Cerebellar nuclear complex (tissue), 1 donor: ENCODE measurements at places on chromosomes 4 and X.

GRCh38 chr4:184784628-184785257 is 41.0 kb downstream of the ACSL1 start:
- DNase-seq, result peak; percentile 68

DNA sequence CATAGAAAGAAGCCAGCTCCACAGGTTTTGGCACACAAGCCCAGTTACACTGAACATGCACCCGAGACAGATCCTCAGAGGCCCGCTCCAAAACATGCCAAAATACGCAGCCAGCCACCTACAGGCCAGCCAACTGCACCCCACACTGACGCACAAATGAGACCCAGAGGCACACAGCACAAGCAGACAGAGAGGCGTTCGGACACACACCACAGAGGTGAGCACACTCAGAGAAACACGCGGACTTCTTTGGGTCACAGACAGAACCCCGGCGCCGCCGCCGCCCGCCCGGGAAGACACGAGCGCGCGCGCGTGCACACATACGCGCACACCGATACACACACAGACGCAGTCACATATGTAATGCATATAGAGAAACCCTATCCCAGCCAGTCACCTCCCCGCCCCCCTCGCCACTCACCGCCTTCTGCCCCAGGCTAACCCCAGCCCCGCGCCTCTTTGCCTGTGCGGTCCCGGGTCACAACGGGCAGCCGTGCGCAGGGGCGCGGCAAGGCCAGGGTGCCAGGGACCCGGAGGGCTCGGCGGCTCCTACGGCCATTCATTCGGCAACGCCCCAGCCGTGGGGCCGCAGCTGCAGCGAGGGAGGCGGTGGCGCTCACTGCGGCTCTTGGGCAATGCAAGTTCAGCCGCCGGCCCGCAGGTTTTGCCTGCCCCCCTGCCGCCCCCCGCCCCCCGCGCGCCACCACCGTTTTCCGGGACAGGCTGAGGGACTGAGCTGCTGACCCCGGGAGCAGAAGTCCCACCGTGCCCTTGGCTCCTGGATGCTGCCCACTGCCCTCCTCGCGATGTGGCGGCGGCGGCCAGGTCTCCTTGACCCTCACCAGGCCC is 553 bp downstream of the SEPTIN6 start:
- no peak for DNase-seq

DNA sequence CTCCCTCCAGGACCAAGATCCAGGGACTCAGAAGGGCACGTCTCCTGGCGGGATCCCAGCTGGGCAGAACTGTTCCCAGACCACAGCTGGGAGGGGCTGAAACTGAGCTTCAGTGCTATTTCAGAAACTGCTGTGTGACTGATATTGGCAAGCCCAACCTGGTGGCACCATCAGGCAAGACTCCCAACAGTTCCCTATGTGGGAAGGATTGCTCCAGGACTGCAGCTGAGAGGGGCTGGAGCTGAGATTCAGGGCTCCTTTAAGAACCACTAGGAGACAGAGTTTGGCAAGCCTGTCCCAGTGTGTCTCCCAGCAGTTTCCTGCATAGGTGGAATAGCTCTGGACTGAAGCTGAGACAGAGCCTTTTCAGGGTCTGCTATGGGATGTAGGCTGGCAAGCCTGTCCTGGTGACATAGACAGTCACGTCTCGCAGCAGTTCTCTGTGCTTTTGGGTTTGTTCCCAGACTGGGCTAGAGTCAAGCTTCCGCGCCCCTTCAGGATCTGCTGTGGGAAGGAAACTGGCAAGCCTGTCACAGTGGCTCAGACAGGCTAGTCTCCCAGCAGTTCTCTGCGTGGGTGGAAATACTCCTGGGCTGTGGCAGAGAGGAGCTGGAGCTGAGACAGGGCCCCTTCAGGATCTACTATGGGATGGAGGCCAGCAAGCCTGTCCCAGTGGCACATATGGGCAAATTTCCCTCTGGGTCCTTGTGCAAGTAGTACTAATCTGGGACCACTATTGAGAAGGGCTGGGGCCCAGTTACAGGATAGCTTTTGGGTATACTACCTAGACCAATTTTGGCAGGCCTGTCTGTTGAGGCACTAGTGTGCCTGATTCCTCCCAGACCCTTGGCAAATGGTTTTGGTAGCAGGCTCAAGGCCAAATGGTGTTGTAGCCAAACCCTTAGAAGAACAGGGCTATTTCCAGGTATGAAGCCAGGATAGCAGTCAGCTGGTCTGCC is 20.2 kb upstream of the MED14 start:
- peak; percentile 8 for DNase-seq

DNA sequence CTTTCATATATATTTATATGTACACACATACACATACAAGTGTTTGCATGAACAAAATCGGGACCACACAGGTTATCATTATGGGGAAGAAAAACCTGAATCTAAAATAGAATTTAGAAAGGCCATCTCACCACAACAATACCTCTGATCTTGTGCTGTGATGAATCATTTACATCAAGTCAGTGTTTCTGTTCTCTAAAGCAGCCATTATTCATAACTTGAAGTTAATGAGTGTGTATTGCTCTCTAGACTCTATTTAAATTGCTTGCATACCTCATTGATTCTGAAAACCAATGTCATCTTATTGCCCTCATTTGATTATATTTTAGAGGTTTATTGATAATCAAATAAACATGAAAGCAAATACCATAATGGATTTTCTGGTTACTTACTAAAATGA is 71.6 kb downstream of the FAM114A1 start:
- no peak for DNase-seq

DNA sequence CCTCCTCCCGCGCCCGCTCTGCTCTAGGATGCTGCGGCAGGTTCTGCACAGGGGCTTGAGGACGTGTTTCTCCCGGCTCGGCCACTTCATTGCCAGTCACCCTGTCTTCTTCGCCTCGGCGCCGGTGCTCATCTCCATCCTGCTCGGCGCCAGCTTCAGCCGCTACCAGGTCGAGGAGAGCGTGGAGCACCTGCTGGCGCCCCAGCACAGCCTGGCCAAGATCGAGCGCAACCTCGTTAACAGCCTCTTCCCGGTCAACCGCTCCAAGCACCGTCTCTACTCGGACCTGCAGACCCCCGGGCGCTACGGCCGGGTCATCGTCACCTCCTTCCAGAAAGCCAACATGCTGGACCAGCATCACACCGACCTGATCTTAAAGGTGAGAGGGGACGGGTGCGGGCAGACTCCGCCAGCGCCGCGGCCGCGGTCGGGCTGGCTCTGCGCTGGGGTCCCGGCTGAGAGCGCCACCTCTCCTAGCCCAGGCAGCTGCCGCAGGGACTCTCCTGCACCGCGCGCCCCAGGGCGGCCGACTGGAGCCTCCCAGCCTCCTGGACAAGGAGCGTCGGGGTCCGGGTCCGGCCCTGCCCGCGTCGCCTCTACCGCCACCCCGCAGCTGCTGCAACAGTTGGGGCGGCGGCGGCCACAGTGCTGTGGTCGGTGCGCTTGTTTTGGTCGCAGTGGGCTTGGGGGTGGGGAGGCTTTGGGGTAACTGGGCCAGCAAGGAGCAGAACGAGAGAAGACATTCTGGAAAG is at the start of gene PTCHD1:
TSS of gene PTCHD1 (plus strand) at position 2 of the 752 bp plus-strand sequence. CDS start at position 29, 27 bp downstream.
- DNase-seq, result no peak

GRCh38 chr4:85107553-85107952 is 141.1 kb upstream of the WDFY3 start:
- no peak for DNase-seq

GRCh38 chr4:40511036-40511614 is 118.5 kb downstream of the RBM47 start:
- no peak for DNase-seq

DNA sequence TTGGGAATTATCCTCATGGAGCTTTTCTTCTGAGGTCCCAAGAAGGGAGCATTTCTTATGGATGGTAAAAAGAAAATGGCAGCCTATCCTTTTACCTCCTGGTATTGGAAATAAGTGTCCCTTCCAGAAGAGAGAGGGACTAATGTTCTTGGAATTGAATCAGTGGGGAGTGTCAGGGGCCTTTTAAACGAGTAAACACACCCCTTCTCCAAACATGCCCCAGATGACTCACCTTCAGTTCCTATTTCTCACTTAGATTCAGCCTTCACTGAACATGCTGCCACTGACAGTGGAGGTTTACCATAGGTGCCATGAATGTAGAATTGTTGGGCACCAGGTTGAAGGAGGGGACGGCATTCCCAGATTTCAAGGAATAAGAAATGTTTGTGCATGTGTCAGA is 19.0 kb downstream of the MAGEC2 start:
- no peak for DNase-seq

- DNase-seq, result no peak
Measured at GRCh38 chr4:100417565-100417964, 100.3 kb downstream of the EMCN start.
